Subcutaneous preadipocyte (primary cell): ENCODE measurements at places on chromosomes 12 and 14. TPM values are rescaled to one million over a fixed set of nuclear protein-coding genes. Genes with fewer than 3 reads are reported as not detected.

The OR6C75 gene
- total RNA-seq: not detected in 2 replicates

The KRT3 gene
- not detected in 2 replicates for total RNA-seq

The LHX5 gene
- not detected in 2 replicates for total RNA-seq

The TM9SF1 gene
- 53.2 and 56.2 TPM in 2 replicates for total RNA-seq
